ENCODE measurements at places on chromosomes 16 and 17.

DNA sequence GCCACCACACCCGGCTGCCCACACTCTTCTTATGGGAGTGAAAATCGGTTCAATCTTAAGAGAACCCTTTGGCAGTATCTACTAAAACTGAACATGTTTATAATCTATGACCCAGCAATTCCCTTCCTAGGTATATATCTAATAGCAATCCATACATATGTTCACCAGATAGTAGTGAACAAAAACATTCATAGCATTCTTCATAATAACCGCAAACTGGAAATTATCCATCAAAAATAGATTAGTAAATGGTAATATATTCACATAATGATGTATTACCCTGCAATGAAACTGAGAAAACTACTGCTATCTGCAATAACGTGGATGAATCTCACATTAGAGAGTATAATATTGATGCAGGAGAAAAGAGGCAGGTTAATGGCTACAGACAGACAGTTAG, 23.1 kb downstream of the COPRS start:
- no peak for DNase-seq

GRCh38 chr17:80045703-80046102, 9.3 kb downstream of the CCDC40 start:
- no peak for DNase-seq

- no peak for DNase-seq
Observed at GRCh38 chr16:64380751-64381150, 741.1 kb downstream of the CDH11 start.

GRCh38 chr17:74054249-74054648, 149.2 kb upstream of the RPL38 start:
- DNase-seq, result no peak

- DNase-seq, result no peak
Observed at GRCh38 chr17:63032142-63032541, 66.1 kb downstream of the TANC2 start.

- DNase-seq, result no peak
Observed at GRCh38 chr17:64992325-64992802, 64.2 kb downstream of the GNA13 start.

DNA sequence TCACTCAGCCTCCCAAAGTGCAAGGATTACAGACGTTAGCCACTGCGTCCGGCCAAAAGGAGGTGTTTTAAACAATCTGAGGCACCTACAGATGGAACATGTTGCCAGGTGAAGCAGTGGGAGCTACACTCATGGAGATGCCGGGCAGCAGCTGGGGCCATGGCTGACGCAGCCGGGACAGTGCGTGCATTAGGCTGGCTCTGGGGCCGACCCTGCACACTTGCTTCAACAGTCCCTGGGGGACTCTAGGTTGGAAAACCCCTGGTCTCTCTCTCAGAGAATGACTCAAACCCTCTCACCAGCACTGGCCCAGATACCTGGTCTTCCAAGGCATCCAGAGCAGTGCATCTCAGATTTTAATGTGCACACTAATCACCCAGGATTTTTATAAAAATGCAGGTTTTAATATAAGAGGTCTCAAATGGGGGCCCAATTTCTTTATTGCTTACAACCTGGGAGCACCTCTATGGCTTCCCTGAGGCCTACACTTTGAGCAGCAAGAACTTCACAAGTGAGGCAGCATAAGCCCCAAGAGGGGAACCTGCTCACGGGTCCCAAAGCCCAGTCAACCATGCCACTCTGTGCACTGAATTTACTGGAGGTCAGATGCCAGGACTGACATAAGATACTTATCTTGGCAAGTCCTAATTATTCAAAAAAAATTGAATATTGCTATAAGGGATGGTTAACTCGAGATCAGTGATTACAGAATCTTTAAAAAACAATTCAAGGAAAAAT, 70.8 kb upstream of the TRAP1 start:
- no peak for DNase-seq

DNA sequence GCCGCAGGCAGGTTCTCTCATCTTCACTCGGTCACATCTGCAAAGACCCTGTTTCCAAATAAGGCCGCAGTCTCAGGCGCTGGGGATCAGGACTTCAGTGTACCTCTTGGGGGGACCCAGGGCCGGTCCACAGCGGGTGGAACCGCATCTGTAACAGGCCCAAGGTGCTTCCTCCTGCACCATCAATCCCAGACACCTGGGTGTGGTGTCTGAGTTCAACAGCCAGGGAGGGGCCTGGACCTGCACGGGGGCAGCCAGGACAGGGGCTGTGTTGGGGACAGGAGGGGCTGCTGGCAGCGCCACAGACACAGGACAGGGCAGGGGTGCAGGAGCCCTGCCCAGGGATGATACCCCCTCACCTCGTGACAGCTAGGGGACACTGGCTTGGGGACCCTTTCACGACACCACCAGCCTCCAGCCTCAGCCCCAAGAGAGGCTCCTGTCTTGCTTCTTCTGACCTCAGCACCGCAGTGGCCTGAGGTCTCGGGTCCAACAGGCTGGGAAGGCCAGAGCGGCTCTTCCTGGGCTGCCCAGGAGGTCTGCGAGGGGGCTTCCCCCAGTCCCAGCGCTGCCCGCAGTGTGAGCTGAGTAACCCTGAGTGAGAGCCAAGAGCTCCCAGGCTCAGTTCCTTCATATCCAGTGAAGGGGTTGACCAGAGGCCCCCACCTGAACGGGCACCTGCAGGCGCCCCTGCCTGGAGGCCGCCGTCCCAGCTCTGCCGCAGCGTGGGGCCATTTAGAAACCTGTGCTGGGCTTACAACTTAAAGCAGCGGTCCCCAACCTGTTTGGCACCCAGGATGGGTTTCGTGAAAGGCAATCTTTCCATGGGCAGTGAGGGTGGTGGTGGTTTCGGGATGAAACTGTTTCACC, 30.7 kb upstream of the BAHCC1 start:
- DNase-seq, result no peak

DNA sequence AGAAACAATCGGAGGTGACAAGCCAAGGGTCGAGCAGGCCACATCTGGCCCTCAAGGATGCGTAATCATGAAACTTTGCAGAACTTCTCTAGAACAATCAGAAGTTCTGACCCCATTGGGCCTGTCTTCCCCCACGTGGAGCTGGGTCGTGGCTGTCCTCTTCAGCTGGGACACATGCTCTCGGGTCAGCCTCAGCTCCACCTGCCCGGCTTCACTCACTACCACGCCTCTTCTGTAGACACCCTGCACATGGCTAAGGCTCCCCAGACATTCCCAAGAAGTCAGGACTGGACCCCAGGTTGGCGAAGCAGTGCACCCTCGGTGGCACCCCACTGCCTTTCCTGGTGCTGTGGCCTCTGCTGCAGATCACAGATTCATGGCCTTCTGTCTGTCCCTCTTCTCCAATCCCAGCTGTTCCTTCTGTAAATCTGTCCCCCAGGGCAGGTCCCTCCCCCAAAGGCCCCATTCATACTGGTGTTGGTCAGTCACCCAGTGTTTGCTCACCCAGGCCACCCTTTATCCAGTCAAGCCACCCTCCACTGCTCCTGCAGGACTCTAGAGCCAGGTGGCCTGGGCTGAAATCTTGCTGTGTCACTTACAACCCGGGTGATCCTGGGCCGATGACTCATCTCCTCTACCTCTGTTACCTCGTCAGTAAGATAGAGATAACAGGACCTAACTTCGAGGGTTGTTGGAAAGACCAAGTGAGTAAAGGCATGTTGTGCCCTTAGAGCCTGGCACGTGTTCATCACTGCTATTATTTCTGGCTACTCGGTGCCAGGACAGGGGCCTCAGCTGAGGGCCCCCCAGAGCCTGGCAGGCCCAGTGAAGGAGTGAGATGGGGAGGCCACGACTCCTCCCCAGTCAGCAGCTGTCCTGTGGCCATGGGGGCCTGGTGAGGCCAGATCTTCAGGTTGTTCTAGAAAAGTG, 1.4 kb upstream of the SLC5A11 start:
- no peak for DNase-seq

GRCh38 chr16:85620374-85620773, 7.3 kb downstream of the GSE1 start:
- DNase-seq, result no peak

DNA sequence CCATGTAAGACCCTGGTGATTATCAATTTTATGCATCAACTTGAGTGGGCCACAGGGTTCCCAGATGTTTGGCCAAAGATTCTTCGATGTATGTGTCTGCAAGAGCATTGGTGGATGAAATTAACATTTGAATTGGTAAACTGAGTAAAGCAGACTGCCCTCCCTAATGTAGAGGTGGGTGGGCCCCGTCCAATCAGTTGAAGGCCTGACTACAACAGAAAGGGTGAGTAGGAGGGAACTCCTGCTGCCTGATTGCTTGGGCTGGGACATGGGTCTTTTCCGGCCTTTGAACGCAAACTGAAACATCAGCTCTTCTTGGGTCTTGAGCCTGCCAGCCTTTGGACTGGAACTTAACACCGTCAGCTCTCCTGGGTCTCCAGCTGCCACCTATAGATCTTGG, 90.6 kb downstream of the BMERB1 start:
- DNase-seq, result no peak

DNA sequence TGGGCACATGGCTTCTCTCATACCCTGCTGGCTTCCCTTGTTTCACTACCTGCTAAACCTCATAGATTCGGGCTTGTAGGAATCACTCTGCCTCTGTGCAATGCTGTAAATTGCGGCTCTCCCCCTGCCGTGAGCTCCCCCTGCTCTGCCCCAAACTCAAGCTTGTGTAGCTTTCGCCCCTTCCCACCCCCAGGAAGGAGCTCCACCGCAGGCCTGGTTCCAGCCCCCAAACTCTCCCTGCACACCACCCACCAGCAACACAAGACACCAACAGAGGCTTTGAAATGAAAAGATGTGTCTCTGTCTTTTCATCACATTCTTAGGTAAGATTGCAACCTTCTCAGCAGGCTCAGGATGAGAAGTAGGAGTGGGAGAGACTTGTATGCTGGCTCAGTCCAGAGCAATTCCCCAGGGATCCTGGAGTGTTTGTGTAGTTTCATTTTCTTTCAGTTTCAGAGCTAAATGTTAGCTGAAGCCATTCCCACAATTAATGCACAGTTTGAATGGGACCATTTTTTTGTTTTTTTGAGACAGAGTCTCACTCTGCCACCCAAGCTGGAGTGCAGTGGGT, 14.2 kb downstream of the CX3CL1 start:
- no peak for DNase-seq

GRCh38 chr17:63178530-63178929, 212.5 kb downstream of the TANC2 start:
- DNase-seq, result no peak

DNA sequence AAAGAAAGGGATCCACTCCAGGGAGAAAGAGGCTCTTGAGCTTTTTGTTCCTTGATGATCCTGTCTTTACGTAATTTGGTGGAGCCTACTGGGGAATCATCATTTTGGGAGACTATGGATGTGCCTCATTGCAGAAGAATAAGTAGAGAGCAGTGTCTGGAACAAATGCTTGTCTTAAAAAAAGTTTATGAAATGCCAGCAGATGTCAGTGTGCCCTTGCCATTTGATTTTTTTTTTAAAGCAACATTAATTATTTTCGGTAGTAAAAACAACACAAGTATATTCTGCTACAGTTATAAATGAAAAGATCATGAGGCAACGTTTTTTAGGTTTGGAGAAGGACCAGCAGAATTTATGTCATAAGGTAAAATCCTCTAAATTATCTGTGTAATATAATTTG, 934.8 kb upstream of the EEF2KMT start:
- DNase-seq, result no peak

DNA sequence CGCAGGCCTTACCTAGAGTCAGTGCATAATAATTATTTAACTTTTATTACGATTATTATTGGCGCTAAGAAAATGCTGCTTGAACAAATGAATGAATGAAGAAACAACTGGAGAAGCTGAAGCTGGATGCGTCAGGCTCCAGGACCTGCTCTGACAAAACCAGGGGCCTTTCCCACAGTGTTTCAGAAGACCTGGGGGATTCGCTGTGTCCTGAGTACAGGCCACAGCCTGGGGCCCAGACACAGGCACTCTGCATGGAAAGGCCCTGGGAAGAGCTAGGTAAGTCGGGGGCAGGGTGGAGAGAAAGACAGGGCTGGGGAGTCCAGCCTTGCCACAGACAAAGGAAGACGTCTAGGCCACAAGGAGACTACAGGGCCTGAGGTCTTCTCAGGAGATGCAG, 226.1 kb downstream of the ZNF423 start:
- DNase-seq, result no peak

DNA sequence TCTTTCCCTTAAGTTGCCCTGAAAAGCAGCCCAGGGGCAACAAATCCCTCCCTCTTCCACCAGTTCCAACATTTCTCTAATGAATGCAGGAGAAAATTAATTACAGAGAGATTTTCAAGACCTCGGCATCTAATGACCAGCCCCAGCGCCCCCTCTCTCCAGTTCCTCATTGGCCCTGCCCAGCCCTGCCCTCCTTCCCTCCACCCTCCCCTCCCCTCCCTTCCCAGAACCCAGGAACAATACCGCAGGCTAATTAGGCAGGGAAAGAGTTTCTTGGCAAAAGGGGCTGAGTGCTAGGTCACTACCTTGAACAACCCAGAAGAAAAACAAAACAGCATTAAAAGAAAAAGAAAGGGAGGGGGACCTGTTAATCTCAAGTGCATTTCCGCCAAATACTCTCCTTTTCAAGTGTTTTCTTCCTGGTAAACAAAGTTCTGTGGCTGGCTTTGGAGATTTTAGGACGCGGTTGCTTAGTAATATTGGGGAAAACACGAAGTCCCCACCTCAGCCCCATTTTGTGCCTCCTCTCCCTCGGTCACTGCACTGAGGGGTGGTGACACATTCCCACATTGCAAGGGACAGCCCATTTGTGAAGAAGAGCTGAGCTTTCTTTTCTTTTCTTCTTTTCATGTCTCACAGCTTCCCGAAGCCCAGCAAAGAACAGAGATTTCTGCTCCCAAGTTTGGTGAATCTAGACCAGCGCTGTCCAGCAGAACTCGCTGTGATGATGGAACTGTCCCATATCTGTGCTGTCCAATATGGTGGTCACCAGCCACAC, 215.4 kb downstream of the SOX9 start:
- DNase-seq, result no peak

- DNase-seq, result no peak
Observed at GRCh38 chr17:75505640-75506039, 9.7 kb downstream of the CASKIN2 start.

DNA sequence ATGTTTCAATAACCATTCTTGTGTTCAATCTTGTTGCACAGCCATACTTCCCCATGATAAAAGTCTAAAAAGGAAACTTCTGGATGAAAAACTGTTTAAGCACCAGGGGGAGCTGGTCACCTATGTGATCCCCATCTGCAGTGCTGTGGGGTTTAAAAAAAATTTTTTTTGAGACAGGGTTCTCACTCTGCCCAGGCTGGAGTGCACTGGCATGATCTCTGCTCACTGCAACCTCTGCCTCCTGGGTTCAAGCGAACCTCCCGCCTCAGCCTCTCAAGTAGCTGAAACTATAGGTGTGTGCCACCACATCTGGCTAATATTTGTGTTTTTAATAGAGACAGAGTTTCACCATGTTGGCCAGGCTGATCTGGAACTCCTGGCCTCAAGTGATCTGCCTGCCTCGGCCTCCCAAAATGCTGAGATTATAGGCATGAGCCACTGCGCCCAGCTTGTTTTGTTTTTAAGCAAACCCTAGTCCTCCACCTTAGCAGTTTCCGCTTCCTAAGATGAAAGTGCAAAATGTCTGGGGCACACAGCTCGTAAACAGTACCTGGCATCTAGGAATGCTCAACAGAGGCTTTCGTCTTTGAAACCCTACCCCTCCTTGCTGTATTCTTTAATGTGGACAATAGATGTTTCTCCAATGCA, 25.4 kb downstream of the DNAJA2 start:
- DNase-seq, result no peak

- DNase-seq, result no peak
Observed at GRCh38 chr16:75789237-75789636, 62.9 kb upstream of the CPHXL start.

All from stimulated activated CD8-positive, alpha-beta memory T cell treated with anti-CD3 and anti-CD28 coated beads, Interleukin-15, amount 100 ng/mL, for 4 hours (primary cell).